ENCODE measurements at places on chromosomes 7 and 10. TPM values are rescaled to one million over a fixed set of nuclear protein-coding genes. Genes with fewer than 3 reads are reported as not detected.
A peak's percentile ranks its signal among the peaks of the same experiment; 100 is the strongest.

Gene BHLHA15
- total RNA-seq = 0.57 TPM

DNA sequence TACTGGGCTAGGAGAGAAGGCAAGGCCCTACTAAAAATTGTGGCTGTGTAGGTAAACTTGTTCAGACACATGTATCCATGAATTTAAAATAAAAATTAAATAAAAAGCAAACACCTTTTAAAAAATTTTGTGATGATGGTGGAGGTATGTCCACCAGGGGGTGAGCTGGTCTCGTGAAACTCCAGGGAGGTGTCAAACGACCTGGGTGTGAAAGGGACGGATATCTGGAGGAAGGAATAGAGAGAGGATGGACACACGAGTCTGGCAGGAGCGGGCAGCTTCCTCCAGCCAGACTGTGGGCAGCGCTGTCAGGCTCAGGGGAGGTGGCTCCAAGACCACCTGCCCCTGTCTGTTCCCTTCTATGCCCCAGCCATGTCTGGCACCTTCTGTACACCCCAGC is 34.8 kb upstream of the DMBT1 start:
- H3K27ac ChIP-seq = no peak overlapping the region
- H3K4me1 ChIP-seq = peaks cover 2% of the 10 kb centered on the region
- no peak for DNase-seq

- no peaks in the 10 kb centered on the region for H3K36me3 ChIP-seq
- H3K4me3 ChIP-seq = no peak overlapping the region
- H3K4me1 ChIP-seq = no peaks in the 10 kb centered on the region
- H3K27me3 ChIP-seq = no peaks in the 10 kb centered on the region
- no peak for DNase-seq
These were observed 35.8 kb upstream of the EZH2 start for GRCh38 chr7:148919859-148920258.

DNA sequence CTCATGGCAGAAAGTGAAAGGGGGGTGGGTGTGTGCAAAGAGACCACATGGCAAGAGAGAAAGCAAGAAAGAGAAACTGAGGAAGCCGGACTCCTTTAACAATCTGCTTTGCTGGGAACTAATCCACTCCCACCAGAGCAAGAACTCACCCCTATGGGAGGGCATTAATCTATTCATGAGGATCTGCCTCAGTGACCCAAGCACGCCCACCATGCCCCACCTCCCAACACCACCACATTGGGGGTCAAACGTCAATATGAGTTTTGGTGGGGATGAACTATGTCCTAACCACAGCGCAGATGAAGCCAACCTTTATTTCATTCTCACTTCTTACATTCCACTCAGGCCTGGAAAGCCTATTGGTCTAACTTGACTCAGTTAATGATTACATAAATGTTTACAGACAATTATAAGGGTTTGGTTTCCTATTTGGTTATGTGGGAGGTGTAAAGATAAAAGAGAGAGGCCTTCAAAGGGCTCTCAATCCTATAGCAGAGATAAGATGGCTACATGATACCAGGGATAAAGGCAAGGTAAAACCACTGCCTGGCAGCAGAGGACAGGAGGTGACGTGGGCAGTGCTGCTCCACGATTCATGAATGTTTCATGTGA is 601.8 kb downstream of the PARD3 start:
- H3K4me3 ChIP-seq = no peak overlapping the region
- no peak for DNase-seq
- peaks cover 8% of the 10 kb centered on the region for H3K36me3 ChIP-seq
- H3K27me3 ChIP-seq = peaks cover 2% of the 10 kb centered on the region

DNA sequence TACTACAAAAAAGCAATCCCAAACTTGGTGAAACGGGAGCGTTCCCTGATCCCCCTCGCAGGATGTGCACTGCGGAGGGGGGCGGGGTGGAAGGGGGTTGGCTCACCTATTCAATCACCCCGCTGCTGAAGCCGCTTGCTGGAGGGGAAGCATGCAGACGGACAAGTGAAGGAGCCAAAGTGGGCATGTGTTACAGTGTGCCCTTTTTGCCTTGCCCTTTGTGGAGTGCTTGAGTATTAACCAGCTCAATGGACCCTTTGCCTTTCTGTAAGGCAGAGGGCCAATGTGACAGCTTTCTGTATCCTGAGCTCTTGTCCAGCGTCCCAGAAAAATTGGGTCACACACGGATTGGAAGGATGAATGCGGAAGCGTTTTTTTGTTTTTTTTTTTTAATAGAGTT is 348.9 kb upstream of the NPSR1 start:
- H3K27ac ChIP-seq = no peak overlapping the region
- no peaks in the 10 kb centered on the region for H3K4me1 ChIP-seq
- H3K4me3 ChIP-seq = no peak overlapping the region
- DNase-seq = no peak
- H3K27me3 ChIP-seq = no peaks in the 10 kb centered on the region

- H3K4me1 ChIP-seq = peaks cover 8% of the 10 kb centered on the region
- H3K36me3 ChIP-seq = no peaks in the 10 kb centered on the region
- no peak for DNase-seq
- H3K4me3 ChIP-seq = no peak overlapping the region
These were observed 77.7 kb downstream of the CDCA7L start for GRCh38 chr7:21867816-21868575.

Gene LSM8
- 49.5 TPM for total RNA-seq

DNA sequence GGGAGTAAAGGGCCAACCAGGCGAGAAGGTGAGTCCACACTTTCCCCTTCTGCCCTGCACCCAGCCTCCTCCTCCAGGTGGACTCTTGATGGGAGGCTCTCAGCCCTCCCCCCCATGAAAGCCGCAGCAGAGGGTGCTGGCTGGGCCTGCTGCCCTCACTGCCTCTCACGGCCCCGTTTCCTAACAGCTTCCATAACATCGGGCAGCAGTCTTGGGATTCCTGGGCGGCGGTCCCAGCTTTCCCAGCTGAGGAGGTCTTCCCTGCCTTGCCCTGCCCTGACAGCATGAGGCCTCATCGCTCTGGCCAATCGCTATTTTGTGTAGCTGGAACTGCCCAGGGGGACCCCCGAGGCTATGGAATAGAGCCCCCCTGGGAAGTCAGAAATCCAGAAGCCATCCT is 76.3 kb downstream of the COL13A1 start:
- no peak overlapping the region for H3K4me3 ChIP-seq
- peaks cover 50% of the 10 kb centered on the region for H3K27me3 ChIP-seq
- no peaks in the 10 kb centered on the region for H3K36me3 ChIP-seq
- no peak overlapping the region for H3K27ac ChIP-seq

DNA sequence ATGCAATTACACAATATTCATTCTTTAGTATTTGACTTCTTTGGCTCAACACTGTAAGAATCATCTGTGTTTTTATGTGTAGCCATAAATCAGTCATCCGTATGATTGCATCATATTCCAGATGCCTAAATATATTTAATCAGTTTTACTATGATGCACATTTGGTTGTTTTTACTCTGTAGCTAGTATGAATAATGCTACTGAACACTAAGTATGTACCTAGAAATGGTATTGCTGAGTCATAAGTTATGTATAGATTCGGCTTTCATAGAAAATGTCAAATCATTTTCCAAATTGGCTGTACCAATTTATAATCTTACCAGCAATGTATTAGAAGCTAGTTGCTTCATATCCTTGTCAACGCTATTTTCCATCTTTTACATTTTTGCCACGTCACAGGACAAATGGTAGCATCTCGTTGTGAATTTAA is 197.3 kb upstream of the PLXNA4 start:
- no peak overlapping the region for H3K27ac ChIP-seq
- no peak for DNase-seq
- H3K27me3 ChIP-seq = no peaks in the 10 kb centered on the region

Gene CALD1
- total RNA-seq = 95.4 TPM

DNA sequence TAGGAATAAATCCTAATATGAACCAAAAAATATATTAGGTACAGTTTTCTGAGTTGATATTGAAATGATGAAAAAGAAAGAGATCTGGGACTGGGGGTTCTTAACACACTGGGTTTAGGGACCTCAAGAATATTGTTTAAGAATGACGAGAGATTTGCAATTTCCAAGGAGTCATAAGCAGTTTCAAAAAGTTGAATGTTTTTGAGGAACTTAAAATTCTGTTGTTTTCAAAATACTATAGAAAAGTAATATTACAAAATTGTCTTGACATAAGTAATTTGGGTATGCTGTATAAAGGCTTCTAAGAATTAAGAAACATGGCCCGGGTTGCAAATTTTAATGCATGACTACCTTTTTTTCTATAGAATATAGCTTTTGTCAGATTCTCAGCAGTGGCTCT is 88.1 kb downstream of the AUTS2 start:
- H3K4me3 ChIP-seq = no peak overlapping the region
- H3K4me1 ChIP-seq = peaks cover 27% of the 10 kb centered on the region
- DNase-seq = no peak
- peaks cover 3% of the 10 kb centered on the region for H3K27me3 ChIP-seq

GRCh38 chr7:137791930-137792329 is 54.8 kb downstream of the DGKI start:
- H3K4me1 ChIP-seq = no peaks in the 10 kb centered on the region
- no peak overlapping the region for H3K4me3 ChIP-seq
- H3K27ac ChIP-seq = no peak overlapping the region

GRCh38 chr7:38318803-38319416 is 45.5 kb upstream of the TARP start:
- H3K36me3 ChIP-seq = no peaks in the 10 kb centered on the region
- DNase-seq = no peak
- no peak overlapping the region for H3K4me3 ChIP-seq
- peaks cover 14% of the 10 kb centered on the region for H3K4me1 ChIP-seq
- peak overlapping the region; percentile 30 for H3K27ac ChIP-seq

- no peaks in the 10 kb centered on the region for H3K36me3 ChIP-seq
- no peak for DNase-seq
- H3K4me3 ChIP-seq = no peak overlapping the region
- peaks cover 11% of the 10 kb centered on the region for H3K27me3 ChIP-seq
- H3K4me1 ChIP-seq = no peaks in the 10 kb centered on the region
These were observed 51.4 kb downstream of the CDH23 start for GRCh38 chr10:71448146-71448545.

- no peaks in the 10 kb centered on the region for H3K4me1 ChIP-seq
- no peaks in the 10 kb centered on the region for H3K27me3 ChIP-seq
These were observed 250.3 kb downstream of the SNX13 start for GRCh38 chr7:17690030-17690429.

GRCh38 chr10:35563261-35563891 is 41.8 kb upstream of the GJD4 start:
- no peak overlapping the region for H3K27ac ChIP-seq
- H3K4me1 ChIP-seq = no peaks in the 10 kb centered on the region
- peaks cover 10% of the 10 kb centered on the region for H3K36me3 ChIP-seq
- H3K4me3 ChIP-seq = no peak overlapping the region
- DNase-seq = peak; percentile 38

- no peak overlapping the region for H3K4me3 ChIP-seq
- no peaks in the 10 kb centered on the region for H3K4me1 ChIP-seq
- no peaks in the 10 kb centered on the region for H3K36me3 ChIP-seq
- no peak for DNase-seq
- no peaks in the 10 kb centered on the region for H3K27me3 ChIP-seq
These were observed 257.2 kb downstream of the CTNNA3 start for GRCh38 chr10:67438605-67439304.

- peaks cover 3% of the 10 kb centered on the region for H3K4me1 ChIP-seq
- peaks cover 39% of the 10 kb centered on the region for H3K27me3 ChIP-seq
- peak overlapping the region; percentile 2 for H3K4me3 ChIP-seq
- DNase-seq = no peak
- no peak overlapping the region for H3K27ac ChIP-seq
- peaks cover 6% of the 10 kb centered on the region for H3K36me3 ChIP-seq
These were observed 128.7 kb downstream of the KBTBD2 start for GRCh38 chr7:32762925-32763293.

Gene ARHGEF35
- total RNA-seq = 17.3 TPM

Gene ZNF425
- 8.0 TPM for total RNA-seq

Gene PRKG1
- total RNA-seq = 3.7 TPM

Gene SPDYE8
- total RNA-seq = 0.22 TPM

- peaks cover 7% of the 10 kb centered on the region for H3K36me3 ChIP-seq
- peaks cover 30% of the 10 kb centered on the region for H3K4me1 ChIP-seq
- peak overlapping the region; percentile 56 for H3K27ac ChIP-seq
- H3K27me3 ChIP-seq = no peaks in the 10 kb centered on the region
- DNase-seq = no peak
These were observed 1.8 kb downstream of the BRI3 start for GRCh38 chr7:98283127-98283886.

Gene TMEM225B
- total RNA-seq = 1.4 TPM

- H3K27ac ChIP-seq = no peak overlapping the region
- no peaks in the 10 kb centered on the region for H3K36me3 ChIP-seq
- no peak for DNase-seq
These were observed 357.1 kb downstream of the MAGI2 start for GRCh38 chr7:79096361-79096805.

DNA sequence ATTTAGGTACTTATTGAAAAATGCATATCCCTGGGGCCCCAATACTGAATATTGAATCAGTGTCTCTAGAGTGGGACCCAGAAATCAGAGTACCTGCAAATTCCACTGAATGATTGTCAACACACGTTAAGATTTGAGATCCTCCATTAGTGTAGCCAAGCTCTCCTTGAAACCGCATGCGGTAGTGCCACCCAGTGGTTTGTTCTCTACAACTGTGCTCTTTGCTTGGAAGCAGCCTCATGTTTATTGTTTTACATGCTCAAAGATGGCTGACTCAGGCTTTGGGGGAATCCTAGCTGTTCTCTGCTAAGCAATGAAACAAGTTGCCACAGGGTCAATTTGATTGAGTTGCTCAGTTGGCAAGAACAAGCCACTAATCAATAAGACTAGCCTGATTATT is 340.2 kb upstream of the CELF2 start:
- no peak overlapping the region for H3K4me3 ChIP-seq
- peak; percentile 14 for DNase-seq
- peaks cover 3% of the 10 kb centered on the region for H3K36me3 ChIP-seq
- H3K27me3 ChIP-seq = peaks cover 25% of the 10 kb centered on the region
- H3K27ac ChIP-seq = no peak overlapping the region

Gene MUC12
- 0.31 TPM for total RNA-seq

DNA sequence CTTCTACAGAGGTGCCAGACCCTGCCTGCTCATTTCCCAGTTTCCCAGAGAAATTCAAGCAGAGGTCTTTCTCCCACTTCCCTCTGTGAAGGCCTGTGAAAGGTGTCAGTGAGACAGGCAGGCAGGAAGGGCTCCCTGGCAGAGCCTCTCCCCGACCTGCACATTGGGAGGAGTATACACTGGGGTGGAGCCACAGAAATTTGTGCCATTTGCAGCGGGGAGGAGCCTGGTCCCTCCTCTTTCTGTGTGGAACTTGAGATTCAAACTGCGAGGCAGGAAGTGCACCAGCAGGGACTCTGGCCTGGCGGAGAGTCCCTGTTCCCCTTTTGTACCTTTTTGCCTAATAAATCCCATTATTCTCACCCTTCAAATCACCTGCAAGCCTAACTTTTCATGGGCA is 54.6 kb upstream of the OPN4 start:
- DNase-seq = no peak
- H3K27ac ChIP-seq = no peak overlapping the region

Gene ADCY1
- 11.3 TPM for total RNA-seq

DNA sequence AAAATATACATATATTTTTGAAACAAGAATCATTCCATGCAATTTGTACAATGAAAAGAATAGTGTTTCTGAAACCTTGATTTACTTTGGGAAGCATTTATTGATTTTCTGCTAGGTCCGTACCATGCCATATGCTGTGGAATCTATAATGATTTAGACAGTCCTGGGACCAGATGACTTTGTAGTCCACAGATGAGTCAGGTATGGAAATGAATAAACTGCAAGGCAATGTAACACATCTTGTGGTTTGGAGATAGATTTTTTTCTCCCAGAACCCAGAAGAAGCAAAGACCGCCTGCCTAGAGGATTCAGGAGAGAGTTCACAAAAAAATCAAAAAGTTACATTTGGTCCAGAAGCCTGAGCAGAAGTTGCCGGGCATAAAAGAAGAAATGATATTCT is 190.4 kb downstream of the GPR37 start:
- no peaks in the 10 kb centered on the region for H3K4me1 ChIP-seq
- no peak for DNase-seq
- no peaks in the 10 kb centered on the region for H3K27me3 ChIP-seq
- H3K36me3 ChIP-seq = no peaks in the 10 kb centered on the region

Data from progenitor cell of endocrine pancreas (in vitro differentiated cells).